ENCODE measurements at places on chromosomes 5 and 9.

DNA sequence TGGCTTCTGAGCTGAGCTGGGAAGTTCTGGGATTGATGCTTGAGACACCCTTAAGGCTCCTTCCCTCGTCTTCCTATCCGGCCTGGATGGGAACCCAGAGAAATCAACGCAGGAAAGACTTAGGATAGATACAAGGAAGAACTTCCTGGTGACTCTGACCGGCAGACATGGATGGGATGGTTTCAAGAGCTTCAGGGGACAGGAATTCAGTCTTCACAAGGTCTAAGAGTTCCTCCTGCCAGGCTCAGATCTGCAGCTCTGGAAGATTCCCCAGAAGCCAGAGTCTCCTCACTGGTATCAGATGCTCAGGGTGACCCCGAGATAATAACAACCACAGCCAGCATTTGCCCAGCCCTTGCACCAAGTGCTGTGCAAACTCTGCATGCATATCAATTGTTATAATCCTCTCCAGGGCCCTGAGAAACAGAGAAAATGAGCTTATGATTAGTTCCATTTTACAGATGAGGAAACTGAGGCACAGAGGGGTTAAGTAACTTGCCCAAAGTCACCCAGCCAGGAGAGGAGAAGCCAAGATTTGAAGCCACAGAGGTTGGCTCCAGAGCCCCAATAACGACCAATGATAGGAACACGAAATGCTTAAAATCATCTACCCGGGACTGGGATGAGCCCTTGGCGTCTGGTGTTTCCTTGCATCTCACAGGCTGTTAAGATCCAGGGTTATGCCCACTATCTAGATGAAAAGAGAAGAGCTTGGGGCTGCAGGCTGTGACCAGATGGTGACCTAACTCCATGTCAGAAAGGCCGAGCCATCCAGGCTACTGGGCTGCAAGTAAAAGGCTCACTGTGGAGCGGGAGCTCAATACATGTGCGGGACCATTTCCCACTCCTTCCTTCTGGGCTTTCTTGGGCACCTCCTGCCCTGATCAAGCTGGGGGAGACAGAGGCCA lies 119.8 kb downstream of the C9orf50 start:
- no peak for DNase-seq

DNA sequence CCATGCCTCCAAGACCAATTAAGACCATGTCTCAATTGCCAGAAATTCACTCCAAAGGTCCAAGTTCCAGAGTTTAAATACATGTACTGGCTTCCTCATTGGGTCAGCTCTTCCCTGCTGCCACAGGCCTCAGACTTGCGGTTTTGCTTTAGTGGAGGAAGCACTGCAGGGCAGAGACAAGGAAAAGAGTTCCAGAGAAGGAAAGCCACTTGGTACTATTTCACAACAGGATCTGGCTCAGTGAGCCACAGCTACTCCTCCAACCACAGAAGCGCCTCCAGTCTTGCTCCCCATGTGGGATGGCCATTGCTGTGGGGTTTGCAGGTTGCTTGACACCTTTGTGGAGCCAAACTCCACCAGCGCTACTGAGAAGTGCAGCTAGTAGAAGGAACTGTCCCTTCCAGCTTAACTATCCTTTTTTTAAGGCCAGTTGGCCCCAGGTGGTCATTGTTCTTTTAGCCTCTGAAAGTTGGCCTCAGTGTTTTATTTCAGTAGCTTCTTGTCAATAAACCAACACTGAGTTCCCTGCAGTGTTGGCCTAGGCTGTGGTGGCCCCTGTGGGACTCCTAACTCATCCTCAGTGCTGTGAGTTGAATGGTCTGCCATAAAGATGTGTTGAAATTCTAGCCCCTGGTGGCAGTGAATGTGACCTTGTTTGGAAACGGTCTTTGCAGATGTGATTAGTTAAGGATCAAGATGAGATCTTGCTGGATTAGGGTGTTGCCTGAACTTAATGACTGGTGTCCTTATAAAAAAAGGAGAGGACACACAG lies 93.7 kb upstream of the DAP start:
- DNase-seq: no peak

DNA sequence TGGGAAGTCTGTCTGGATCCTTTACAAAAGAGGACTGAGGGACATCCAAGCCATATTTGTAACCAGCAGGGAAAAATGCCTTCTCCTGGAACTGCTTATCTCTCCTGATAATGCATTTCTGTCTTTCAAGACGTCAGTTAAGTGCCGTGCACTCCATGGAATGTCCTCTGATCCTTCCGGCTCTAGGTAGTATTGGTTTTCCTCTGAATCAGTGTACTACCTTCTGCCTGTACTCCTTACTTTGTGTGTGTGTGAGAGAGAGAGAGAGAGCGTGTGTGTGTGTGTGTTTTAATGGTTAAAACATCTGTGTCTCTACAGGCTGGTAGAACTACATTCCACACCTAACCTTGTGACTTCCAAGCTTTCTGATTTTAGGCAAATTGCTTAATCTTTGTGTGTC lies 89.9 kb downstream of the PIP5K1B start:
- no peak for DNase-seq

DNA sequence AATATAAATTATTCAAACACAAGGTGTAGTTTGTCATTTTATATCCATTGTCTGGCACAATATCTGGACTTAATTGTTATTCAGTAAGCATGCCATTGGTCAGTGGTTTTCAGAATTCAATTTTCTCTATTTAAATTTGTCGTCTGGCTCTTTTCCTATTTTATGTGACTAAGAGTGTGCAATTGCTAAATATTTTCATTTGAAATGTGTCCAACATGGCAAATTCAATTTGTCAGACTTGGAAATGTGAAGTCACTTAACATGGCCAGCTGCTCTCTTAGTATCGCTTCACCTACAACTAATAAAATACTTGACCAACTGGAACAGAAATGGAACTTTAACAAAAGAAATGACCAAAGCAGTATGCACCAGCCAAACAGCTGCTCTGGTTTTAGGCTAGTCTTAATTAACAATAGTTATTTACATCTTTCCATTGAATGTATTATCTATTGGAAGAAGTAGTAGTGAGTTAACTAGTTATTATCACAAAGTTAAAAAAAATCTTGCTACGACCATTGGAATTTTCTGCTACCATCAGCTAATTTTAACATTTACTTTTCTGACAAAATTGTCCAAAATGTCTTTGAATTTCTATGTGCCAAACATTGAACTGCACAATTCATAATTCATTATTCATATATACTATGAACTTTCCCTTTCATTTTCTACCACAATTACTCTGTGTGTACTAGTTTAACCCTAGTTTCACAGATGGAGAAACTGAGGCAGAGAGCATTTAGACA lies 720.7 kb upstream of the FAM174A start:
- no peak for DNase-seq

GRCh38 chr5:136132087-136132486 lies 558 bp upstream of the SMAD5 start:
- peak; percentile 38 for DNase-seq

Measured in NCI-H524 (cell line).